ENCODE measurements at places on chromosomes 2 and 18.

DNA sequence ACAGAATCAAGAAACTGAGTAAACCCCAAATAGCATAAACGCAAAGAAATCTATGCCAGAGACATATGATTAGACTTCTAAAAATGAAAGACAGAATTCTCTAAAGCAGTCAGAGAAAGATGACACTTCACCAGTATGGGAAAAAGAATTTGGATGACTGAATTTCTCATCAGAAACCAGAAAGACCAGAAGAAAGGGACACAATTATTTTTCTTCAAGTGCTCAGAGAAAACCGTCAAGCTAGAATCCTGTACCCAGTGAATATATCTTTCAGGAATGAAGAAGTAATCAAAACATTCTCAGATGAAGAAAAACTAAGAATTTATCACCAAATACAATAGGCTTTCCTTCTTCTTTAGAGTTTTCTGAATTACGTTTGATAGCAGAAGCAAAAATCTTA is 14.2 kb upstream of the ESPNL start:
- no peak for DNase-seq

DNA sequence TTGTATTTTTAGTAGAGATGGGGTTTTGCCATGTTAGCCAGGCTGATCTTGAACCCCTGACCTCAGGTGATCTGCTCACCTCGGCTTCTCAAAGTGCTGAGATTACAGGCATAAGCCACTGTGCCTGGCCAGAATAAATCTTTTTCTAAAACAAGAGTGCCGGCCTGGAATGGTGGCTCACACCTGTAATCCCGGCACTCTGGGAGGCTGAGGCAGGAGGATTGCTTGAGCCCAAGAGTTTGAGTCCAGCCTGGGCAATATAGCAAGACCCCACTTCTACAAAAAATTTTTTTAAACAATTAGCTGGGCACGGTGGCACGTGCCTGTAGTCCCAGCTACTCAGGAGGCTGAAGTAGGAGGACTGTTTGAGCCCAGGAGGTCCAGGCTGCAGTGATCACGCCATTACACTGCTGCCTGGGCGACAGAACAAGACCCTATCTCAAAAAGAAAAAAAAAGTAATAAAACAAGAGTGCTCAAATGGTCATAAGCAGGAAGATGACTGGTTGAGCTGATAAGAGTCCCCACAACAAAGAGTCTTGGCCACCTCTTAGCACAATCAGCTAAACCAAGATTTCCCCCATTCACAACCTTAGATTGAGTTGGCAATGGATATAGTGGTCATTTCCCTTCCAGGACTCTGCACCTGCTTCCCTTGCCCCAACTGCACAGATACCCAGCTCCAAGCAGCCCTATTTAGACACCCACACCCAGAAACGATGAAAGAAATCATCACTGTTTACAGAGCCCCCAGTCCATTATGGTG is 5.8 kb upstream of the UCN start:
- no peak for DNase-seq

DNA sequence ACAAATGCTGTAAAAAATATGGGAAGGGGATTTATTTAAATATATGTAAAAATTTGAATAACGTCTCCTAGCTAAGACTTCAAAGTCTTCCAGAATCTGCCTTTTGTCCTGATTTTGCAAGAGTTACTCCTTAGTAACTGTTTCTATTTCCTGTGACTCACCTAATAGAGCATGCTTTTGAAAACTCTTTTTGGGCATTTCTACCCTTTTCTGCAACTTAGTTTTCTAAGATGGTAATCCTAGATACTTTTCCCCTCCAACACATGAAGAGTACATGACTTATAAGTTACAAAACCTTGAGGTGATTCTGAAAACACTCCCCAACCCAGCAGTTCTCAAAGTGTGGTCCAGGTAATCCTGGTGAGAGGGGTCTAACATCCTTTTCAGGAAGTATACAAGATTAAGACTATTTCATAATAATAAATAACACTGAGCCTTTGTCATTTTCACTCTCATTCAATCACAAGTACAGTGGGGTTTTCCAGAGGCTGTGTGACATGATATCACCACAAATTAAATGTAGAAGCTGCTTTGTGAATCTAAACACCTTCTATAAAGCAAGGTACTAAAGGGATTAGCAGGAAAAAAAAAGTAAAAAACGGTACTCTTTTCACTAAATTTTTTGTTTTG is 31.9 kb downstream of the PPP4R3B start:
- no peak for DNase-seq

GRCh38 chr2:31251018-31251417 is 17.1 kb downstream of the EHD3 start:
- no peak for DNase-seq

DNA sequence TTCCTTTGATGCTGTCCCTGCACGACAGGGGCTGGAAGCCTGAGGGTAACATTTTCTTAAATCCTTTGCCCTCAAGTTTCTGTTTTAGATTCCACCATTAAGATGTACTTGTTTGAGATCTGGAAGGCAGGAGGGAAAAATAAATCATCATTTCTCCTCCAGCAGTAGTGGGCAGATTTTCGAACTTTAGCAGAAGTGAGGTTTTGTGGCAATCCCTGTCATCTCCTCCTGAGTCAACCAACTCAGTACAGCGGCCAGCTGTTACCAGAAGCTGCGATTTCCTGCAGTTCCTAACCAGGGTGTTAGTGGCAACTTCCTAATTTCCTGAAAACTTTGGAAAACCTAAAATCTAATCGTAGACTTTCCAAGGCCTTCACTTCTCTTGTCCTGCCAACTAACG is 517.2 kb upstream of the ACVR2A start:
- DNase-seq, result no peak

- no peak for DNase-seq
These were observed 25.0 kb upstream of the SPAG16 start for GRCh38 chr2:213259266-213259665.

- DNase-seq, result no peak
These were observed 117.6 kb downstream of the LTBP1 start for GRCh38 chr2:33064349-33064801.

DNA sequence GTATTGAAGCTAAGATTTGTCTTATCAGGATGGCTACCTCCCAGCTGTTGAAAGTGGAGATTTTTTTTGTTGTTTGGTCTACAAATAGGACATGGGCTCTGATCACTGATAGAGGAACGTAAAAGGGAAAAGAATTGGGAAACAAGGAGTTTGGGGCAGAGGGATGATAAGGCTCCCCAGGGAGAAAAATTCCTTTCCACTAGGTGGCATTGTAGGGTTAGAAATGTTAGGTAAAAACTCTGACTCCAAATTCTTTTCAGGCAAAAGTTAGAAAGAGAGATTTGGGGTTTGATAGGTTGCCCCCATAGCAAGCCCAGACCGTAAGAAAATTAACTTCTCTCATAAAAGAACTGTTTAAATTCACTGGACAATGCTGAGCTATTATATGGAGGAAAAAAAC is 19.8 kb downstream of the CMPK2 start:
- DNase-seq, result no peak

- DNase-seq, result no peak
These were observed 58.1 kb downstream of the FAM178B start for GRCh38 chr2:96928277-96928781.

DNA sequence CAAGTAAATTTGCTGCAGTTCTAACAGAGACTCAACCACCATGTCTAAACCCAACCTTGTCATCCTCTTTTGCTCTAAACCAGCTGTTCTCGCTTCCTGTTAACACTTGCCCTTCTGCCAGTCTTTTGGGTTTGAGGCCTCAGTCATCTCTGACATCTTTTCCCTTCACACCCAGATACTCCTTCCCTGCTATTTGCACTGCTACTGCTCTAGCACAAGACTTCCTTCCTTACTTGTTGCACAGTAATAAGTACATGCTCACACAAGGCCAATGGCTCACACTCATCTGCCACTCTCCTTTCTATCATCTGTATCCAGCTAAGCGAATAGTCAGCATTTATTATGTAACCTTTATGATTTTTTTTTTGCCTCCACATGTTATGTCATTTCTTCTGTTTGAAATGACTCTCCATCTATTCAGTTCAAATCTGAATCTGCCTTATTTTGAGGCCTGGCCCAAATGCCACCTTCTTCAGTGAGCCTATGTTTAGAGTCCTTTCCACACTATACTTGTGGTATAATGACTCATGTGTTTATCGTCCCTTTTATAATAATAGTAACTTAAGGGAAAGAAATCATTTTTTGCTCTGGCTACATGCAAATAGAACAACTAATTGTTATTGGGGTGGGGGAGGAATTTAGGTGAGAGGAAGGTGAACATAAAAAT is 22.5 kb upstream of the CDKL4 start:
- no peak for DNase-seq
